ELR (cell line): ENCODE measurements at places on chromosomes 11 and 22.

- no peak for DNase-seq
Observed at GRCh38 chr11:104337273-104337672, 173.3 kb upstream of the PDGFD start.

DNA sequence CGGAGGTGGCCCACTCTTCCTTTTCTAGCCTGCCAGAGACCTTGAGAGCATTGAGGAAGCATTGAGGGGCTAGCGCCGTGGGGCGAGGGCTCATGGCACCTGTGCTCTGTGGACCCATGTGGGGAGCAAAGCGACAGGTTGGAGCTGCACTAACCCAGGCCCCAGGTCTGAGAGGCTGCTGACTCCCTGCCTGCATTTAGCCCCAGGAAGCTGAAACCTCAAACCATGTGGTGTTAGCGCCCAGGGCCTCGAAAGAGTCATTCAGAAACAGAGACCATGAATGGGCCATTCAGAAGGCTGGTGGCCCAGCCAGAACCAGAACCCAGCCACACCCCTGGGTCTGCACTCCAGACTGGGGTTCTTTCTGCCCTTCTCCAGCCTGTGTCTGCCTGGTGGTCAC lies 88.6 kb downstream of the BCR start:
- no peak for DNase-seq

GRCh38 chr11:111792955-111793500 lies 26.8 kb upstream of the PPP2R1B start:
- no peak for DNase-seq

DNA sequence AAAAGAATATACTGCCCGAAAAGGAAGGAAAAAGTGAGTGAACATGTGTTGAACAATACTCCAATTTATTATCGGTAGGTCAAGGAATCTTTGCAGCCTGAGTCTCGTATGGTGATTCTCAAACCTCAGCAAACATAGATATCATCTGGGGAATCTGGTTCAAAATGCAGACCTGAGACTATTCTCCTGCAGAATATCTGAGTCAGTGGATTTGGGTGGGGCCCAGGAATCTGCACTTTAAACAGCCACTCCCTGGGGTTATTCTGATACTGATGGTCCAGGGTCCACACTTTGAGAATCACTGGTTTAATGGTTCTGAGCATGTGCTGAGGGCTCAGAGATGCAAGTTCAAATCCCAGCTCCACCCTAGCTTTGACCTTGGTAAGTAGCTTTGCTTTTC lies 53.6 kb upstream of the GRK3 start:
- no peak for DNase-seq

DNA sequence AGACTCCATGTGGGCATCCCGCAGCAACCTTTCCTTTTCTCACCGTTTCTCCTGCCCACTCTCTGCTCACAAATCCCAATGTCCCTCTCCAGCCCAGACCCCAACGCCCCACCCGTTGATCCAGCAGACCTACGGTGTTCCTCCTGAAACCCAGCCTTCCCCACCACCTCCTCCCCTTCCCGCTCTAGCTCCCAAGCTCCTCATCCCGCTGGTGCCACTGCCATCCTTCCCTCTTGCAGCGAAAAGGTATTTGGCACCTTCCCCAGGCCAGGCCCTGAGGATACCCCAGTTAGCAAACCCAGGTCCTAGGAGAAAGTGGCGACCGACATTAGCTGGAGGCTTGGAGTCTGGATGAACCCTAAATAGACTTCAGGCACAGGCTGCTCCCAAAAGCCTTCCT lies 84.0 kb upstream of the RTL6 start:
- DNase-seq = no peak

DNA sequence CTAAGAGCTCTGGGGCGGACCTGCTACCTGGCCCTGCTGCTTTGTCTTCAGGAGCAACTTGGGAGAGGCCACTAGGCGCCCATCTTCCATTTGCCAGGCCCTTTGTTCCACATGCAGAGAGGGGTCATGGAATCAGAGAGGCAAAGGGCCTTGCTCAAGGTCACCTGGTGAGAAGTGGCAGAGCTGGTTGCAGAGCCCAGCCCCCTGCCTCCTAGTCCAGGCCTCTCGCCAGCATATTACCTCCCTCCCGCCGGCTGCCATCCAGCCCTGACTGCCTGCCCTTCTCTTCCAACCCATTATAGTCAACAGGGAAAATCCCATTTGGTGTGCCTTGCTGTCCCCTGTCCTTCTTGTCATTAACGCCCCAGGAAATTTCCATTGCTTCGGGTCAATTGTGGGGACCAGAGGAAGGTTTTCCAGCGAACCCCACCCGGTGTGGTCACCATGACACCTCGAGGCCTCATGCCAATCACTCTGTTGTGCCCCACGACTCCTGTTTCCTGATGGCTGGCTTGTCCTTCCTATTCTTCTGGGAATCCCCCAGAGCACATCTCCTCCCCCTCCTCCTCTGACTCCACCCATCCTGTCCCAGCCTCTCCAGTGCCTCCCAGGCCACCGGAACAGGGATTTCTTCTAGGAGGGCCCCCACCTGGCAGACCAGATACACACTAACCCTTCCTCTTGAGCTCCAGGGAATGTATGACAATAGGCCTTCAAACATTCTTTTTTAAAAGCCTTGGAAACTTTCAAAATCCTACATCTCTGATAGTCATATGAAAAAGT lies 77.0 kb downstream of the NECTIN1 start:
- DNase-seq = no peak

GRCh38 chr22:24303007-24303406 lies 32.4 kb downstream of the SPECC1L start:
- DNase-seq = no peak

DNA sequence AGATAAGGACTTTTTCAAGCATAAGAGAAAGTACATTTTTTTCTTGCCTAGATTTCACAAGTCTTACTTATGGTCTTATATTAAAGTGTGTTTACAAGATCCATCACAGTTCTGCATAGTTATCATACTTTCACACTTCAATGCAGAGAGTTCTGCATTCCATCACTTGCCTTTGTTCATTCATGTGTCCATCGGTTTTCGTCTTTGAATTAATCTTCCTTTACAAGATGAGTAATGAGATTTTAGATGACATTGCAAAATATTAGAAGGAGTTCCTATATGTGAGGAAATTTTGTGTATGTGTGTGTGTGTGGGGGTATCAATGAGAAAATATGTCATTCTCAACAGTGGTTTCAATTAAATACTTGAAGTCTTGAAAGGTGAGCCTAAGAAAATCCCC lies 98.1 kb upstream of the GUCY1A2 start:
- DNase-seq = no peak

- no peak for DNase-seq
Observed at GRCh38 chr11:15569305-15570025, 454.7 kb downstream of the INSC start.

- DNase-seq = peak; percentile 60
Observed at GRCh38 chr11:126355926-126356897, 726 bp downstream of the ST3GAL4 start.

DNA sequence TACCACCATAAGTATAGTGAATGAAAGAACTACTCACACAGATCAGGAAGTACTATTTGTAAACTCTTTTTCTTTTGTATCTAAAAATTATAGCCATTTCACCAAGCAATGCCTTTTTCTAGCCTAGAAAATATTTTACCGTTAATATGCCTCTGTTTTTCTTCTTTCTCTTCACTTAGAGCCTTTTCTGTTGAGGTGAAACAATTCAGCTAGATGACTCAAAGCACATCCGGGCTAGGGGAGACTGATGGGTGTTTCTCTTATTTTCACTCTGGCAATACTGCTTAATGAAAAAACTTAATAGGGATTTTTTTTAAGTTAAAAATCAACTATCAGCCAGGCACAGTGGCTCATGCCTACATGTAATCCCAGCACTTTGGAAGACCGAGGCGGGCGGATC lies 93.3 kb downstream of the SGSM3 start:
- DNase-seq = no peak

GRCh38 chr11:23725752-23726151 lies 771.1 kb upstream of the LUZP2 start:
- peak; percentile 15 for DNase-seq

DNA sequence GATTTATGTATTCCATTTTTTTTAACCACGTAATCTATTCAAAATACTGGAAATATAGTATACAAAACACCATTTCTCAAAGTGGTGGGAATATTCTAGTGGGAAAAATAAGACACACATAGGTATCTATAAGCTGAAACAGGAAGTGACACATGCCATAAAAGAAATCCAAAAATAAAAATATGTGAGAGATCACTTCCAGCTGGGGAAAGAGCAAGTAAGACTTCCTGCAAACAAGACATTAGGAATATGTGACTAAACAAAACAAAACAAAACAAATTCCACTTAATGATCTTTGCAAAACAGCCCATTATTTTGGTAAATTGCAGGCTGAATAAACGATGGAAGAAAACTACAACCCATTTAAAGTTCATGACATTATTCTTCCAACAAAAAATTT lies 107.3 kb upstream of the CEP126 start:
- DNase-seq = peak; percentile 20

GRCh38 chr11:11414996-11415395 lies 61.9 kb upstream of the CSNK2A3 start:
- DNase-seq = no peak

GRCh38 chr11:44831605-44832394 lies 105.0 kb downstream of the TSPAN18 start:
- no peak for DNase-seq

DNA sequence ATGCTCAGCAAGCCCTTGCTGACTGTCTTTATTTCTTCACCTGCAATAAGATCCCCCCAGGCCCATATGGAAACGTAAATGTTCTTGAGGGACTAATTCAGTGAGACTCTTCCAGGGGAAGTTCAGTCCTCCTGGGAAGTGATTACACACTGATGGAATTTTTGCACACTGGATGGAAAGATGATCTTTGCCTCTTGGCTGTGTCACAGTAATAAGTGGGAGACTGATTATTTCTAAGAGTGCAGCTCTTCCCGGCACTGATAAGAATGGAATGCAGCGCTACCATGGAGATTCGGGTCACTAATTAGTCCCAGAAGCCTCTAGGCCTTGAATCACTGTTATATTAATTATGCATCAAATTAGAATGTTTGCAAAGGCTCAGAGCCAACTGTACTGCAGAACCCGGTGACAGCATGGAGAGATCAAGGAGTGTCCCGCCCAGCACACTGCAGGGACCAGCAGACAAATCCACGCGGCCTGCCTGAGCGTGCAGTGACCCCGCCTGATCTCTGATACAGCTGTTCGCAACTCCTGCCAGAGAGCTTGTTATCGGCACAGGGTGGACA lies 178.3 kb downstream of the SNX19 start:
- peak; percentile 28 for DNase-seq

DNA sequence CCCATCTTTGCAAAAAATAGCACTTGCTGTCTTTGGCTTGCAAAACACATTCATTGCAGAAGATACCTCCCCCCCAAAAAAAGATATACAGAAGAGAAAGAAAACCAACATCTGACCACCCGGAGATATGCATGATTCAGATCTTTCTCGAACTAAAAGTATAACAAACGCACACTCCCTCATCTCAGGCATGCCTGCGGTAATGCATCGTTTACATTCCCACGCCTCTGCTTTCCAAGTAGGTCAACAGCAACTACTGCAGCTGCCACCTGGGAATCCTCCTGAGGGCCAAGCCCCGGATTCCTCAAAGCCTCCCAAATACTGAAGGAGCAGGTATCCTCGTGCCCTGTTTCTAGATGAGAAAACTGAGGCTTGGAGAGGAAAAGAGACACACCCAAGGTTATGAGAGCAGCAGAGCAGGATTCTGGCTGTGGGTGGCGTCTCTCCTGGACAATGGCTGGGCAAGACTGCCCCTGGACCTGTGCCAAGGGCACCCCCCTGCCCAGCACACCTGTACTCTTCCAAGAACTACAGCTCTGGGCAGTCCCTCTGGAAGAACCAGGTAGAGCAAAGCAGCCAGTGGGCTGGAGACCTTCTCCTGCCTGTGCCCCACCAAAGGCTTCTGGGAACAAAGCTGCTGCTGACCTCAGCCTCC lies 38.1 kb downstream of the NUP50 start:
- DNase-seq = peak; percentile 73

DNA sequence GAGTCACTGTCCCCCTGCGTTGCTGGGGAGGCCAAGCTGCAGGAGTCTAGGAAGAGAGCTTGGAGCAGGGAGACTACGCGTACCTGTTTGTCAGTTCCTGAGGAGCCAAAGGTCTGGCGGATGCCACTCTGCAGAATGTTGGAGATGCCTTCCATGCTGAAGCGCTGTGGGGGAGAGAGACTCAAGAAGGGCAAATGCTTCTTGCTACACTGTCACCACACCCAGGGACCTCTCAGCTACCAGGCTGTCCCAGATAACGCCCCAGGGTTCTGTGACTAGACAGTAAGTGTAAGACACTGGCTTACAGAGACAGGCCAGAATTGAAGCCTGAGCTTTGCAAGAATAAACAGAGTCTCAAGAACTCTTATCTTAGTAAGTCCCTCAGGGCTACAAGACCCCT lies 42.0 kb downstream of the FEZ1 start:
- DNase-seq = no peak

- peak; percentile 70 for DNase-seq
Observed at GRCh38 chr11:116782728-116783127, 5.1 kb downstream of the ZPR1 start.

DNA sequence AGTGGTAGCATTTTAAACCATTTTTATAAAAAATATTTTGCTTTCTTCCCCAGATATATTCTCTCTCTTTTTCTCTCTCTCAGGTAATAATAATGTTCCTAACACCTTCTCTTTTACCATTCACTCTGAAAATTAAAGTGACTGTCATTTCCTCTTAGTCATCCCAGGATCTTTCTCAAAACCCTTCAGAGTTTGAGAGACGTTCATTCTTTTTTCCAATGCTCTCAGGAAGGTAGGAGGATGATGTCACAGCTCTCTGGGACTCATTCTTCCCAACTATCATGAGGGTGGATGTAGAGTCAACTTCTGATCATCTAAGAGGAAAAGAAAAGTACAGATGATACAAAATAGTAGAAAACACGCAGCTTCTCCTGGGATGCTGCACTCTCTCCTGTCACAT lies 60.2 kb upstream of the CRTAM start:
- DNase-seq = peak; percentile 74

DNA sequence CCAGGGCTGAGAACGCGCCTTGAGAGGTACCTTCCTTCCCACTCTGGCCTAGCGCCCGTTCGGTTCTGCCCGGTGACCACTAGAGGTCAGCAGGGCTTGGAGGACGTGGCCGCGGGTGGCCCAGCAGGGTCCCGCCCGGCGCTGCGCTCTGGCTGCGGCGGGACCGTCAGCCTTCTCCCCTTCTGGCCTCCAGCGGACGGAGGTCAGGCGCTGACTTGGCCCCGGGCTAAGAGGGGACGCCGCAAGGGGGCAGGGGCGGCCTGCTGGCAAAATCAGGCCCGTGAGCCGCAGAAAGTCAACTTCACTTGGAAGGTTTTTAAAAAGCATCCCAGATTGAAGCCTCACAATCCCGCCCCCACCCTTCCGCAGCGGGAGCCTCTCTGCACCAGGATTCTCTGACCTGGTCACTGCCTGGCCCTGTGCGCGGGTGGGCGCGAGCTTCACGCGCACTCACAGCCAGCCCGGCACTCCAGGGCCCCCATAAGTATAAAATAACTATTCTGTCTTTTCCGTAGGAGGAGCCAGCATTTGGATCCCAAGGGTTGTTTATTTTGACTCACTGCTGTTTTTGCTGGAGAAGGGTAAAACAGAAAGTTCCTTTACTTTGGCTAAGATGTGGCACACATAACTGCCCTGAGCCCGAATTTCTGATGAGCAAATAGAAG lies 23.2 kb upstream of the ZBTB16 start:
- DNase-seq = peak; percentile 68
